ENCODE measurements at places on chromosomes 16 and 17.

DNA sequence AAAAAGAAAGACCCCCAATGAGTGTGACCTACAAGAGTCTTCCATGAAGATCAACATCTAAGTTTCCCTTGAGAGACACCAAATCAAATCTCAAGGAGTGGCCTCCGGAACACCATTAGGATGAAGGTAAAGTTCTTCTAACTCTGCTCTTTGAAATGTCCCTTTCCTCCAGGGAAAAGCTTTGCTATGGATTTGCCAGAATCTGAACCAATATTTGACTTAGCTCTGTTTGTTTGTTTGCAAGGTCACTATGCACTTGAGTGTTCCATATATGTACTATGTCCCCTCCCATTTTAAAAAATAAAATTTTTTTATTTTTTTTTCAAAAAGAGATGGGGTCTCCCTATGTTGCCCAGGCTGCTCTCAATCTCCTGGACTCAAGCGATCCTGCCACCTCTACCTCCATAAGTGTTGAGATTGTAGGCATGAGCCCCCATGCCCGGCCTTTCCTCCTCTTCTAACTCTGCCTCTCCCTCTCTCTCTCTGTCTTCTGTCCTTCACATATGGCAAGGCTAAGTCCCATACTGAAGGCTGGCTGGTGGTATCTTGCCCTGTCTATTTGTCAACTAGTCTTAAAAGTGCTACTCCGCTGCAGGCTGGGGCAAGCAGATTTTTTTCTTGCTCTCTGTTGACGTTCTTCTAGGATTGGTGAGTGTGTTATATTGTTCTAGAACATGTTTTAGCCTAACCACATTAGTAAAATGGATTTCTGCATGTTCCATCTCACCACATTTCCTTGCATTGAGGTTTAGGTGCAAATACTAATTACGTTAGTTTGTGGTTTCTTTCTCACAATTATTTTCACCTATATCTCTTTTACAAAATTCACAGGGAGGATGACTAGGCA lies 276.7 kb upstream of the DYNLRB2 start:
- no peaks in the 10 kb centered on the region for H3K36me3 ChIP-seq
- H3K4me1 ChIP-seq: no peaks in the 10 kb centered on the region
- DNase-seq: no peak
- no peaks in the 10 kb centered on the region for H3K27me3 ChIP-seq
- no peak overlapping the region for H3K27ac ChIP-seq

DNA sequence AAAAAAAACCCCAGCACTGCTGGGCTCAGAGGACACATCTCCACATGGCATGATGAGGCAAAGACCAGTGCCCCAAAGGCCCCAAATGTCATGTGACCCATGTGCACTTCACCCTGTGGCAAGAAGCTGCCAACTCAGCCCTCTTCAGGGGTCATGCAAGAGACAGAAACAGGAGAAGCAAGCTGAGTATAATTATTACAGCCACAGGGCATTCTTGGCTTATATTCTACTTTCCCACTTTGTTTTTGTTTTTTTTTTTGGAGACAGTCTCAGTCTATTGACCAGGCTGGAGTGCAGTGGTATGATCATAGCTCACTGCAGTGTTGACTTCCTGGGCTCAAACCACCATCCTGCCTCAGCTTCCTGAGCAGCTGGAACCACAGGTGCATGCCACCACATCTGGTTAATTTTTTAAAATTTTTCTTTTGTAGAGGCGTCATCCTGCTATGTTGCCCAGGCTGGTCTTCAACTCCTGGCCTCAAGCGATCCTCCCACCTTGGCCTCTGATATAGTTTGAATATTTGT lies 32.7 kb upstream of the LITAF start:
- H3K27ac ChIP-seq: peak overlapping the region; percentile 77
- no peaks in the 10 kb centered on the region for H3K36me3 ChIP-seq
- peaks cover 48% of the 10 kb centered on the region for H3K4me1 ChIP-seq
- H3K27me3 ChIP-seq: no peaks in the 10 kb centered on the region
- H3K4me3 ChIP-seq: no peak overlapping the region
- DNase-seq: peak; percentile 88

GRCh38 chr17:73256220-73256619 lies 5.5 kb downstream of the CPSF4L start:
- H3K4me3 ChIP-seq: no peak overlapping the region
- no peaks in the 10 kb centered on the region for H3K4me1 ChIP-seq
- no peaks in the 10 kb centered on the region for H3K36me3 ChIP-seq
- no peak overlapping the region for H3K27ac ChIP-seq
- DNase-seq: no peak

DNA sequence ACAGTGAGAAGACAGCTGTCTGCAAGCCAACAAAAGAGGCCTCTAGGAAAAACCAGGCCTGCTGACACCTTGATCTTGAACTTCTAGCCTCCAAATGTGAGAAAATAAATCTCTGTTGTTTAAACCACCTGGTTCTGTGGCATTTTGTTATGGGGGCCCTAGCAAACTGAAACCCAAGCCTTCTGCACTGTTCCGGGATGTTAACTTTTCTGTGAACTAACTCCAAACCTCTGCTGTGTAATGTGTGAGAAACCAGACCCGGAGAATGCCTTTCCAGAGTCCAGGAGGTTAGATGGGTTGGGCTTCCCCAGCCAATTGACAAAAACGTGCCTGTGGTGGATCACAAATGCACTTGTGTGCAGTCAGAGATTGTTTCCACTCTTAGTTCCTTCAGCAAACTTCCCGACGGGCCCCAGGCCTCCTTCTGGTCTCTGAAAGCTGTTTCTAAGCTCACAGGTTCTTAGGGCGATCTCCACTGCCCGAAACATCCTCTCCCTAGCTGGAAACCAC lies 13.6 kb upstream of the GGA2 start:
- no peak for DNase-seq
- H3K4me1 ChIP-seq: peaks cover 59% of the 10 kb centered on the region
- peaks cover 3% of the 10 kb centered on the region for H3K36me3 ChIP-seq

- H3K36me3 ChIP-seq: no peaks in the 10 kb centered on the region
- DNase-seq: no peak
- H3K4me3 ChIP-seq: peak overlapping the region; percentile 98
- peaks cover 42% of the 10 kb centered on the region for H3K4me1 ChIP-seq
Measured at GRCh38 chr16:68086860-68087268, 1.7 kb downstream of the NFATC3 start.

DNA sequence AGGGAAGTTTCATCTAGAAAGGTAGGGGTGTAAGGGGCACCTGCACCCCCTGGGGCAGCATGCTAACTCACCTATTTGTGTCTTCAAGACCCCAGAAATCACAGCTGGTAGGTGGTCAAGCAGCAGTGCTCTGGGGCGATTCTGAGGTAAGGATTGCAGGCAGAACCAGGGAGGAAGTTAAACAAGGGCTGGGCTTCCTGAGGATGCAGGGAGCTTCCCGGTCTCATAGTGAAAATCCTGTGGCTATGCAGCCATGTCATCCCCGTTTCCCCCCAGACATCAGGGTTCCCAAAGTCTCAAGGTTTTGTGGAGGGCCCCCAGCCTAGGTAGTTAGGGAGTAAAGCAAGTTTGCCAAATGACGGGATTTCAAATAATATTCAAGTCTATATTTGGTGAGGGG lies 78.5 kb downstream of the C16orf78 start:
- H3K36me3 ChIP-seq: no peaks in the 10 kb centered on the region
- no peak overlapping the region for H3K27ac ChIP-seq
- no peak overlapping the region for H3K4me3 ChIP-seq
- H3K27me3 ChIP-seq: peaks cover 4% of the 10 kb centered on the region
- H3K4me1 ChIP-seq: no peaks in the 10 kb centered on the region

- H3K27ac ChIP-seq: no peak overlapping the region
- H3K27me3 ChIP-seq: no peaks in the 10 kb centered on the region
- no peaks in the 10 kb centered on the region for H3K36me3 ChIP-seq
- H3K4me1 ChIP-seq: peaks cover 4% of the 10 kb centered on the region
- H3K4me3 ChIP-seq: no peak overlapping the region
Measured at GRCh38 chr17:10772425-10773380, 31.2 kb downstream of the TMEM238L start.

DNA sequence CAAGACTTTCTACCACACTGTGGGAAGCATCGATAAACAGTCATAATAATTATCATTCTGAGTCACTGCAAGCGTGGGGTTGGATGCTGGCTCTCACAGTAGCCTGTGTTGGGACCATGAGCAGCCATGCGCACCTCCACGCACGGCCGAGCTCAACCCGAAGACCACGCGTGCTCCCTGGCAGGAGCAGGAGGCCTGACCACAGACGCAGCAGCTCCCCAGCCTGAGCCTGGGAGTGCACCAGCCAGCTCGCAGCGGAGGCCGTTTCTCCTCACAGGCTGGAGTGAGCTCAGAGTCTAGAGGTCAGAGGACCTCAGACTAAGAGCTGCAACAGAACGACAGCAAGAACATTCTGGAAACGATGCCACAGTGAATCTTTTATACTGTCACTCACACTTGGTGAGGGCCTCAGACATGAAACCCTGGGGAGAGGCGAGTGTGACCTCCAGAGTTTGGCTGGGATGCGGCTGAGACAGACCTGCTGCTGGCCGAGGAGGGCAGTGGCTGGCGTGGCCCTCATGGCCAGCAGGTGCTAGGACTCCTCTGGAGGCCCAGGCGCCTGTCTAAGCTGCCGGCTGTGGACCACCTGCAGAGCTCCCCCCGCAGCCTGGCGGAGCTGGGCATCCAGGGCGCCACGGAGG lies 6.0 kb downstream of the NDUFAF8 start:
- DNase-seq: no peak
- H3K27ac ChIP-seq: no peak overlapping the region
- no peaks in the 10 kb centered on the region for H3K27me3 ChIP-seq

DNA sequence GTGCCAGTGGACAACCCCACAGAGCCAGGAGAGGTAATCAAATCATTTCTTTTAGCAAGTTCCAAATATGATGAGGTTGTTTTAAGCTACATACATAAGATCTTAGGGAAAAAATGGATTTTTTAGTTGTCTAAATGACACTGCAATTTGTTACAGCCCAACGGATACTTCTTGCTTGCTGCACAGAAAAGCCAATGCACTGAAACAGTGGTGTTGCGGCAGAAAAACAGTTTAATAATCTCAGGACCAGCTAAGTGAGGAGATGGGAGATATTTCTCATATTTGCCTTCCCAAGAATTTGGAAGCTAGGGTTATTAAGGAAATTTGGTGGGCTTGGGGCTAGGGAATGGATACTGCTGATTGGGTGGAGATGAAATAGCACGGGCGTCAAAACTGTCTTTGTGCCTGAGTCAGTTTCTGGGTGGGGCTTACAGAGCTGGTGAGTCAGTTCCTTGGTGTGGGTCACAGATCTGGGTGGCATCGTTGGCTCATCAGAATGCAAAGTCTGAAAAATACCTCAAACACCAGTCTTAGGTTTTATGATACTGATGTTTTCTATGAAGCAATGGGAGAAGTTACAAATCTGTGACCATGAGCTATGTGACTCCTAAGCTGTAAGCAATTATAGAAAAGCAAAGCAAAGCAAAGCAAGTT lies 255.4 kb downstream of the IRX3 start:
- no peak for DNase-seq
- H3K4me3 ChIP-seq: no peak overlapping the region
- no peaks in the 10 kb centered on the region for H3K36me3 ChIP-seq
- no peak overlapping the region for H3K27ac ChIP-seq
- no peaks in the 10 kb centered on the region for H3K4me1 ChIP-seq

DNA sequence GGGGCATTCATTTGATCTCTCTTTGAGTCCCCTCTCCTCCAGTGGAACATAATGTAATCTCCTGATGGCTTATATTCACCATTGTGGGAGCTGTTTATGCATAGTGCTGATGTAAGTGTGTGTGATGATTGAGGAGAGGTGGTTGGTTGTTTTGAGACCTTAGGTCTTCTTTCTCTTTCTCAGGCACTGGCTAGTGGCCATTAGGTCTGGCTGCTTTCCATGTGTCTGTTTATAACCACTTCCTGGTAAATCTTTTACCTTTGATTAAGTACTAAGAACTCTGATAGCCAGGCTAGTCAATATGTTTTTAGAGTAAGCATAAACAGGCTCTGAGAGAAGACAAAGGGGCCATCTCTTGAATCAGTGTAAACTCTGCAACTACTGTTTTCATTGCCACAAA lies 27.9 kb downstream of the VAT1L start:
- H3K36me3 ChIP-seq: no peaks in the 10 kb centered on the region
- no peak for DNase-seq
- H3K27ac ChIP-seq: no peak overlapping the region
- no peaks in the 10 kb centered on the region for H3K27me3 ChIP-seq
- H3K4me3 ChIP-seq: no peak overlapping the region

GRCh38 chr17:43526886-43527648 lies 19.1 kb downstream of the ETV4 start:
- H3K4me1 ChIP-seq: peaks cover 6% of the 10 kb centered on the region
- no peak overlapping the region for H3K27ac ChIP-seq
- no peak overlapping the region for H3K4me3 ChIP-seq

DNA sequence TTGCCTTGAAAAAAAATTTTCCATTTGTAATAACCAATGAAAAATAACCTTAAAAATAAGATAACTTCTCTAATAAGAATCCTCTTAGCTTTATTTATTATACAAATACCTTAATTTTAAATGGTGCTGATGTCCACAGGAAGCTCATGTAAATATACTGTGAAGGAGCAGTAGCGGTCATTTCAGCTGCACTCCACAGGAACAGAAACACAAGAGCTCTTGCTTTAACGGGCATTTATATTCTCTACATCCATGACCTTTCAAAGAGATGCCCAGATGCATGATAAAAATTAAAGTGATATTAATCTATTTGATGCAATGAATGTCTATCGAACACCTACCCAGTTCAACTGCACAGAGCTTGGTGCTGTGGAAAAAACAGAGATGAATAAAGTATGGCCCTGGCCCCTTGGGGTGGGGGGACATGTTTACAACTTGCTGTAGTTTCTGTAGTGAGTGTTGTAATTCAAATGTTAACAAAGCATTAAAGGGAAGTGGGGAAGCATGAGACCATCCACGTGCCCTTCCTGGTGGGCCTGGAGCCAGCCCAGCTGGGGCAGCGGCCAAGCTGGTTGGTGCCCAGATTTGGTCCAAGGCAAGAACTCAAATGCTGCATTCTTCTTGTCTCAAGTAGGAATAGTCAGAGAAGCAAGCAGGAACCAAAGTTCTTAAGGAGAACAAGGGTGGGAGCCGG lies 47.9 kb downstream of the IQCK start:
- no peaks in the 10 kb centered on the region for H3K36me3 ChIP-seq
- peaks cover 7% of the 10 kb centered on the region for H3K4me1 ChIP-seq
- H3K27me3 ChIP-seq: no peaks in the 10 kb centered on the region

DNA sequence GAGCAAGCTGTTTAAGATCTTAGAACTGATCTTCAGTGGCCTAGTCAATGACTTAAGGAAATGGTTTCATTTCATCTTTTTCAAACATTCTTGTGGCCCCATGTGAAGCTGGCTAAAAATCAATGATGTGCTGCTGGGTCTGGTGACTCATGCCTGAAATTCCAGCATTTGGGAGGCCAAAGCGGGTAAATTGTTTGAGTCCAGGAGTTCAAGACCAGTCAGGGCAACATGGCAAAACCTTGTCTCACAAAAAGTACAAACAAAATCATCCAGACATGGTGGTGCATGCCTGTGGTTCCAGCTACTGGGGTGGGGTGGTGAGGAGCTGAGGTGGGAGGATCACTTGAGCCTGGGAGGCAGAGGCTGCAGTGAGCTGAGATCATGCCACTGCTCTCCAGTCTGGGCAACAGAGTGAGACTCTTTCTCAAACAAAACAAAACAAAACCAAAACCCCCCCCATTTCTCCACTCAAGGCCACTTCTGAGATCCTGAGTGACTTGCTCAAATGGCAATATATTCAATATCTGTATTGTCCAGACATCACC lies 17.4 kb upstream of the COL1A1 start:
- no peaks in the 10 kb centered on the region for H3K36me3 ChIP-seq
- no peak overlapping the region for H3K27ac ChIP-seq
- no peak overlapping the region for H3K4me3 ChIP-seq
- H3K4me1 ChIP-seq: peaks cover 27% of the 10 kb centered on the region
- DNase-seq: no peak

Measured in CD14-positive monocyte (primary cell).